ENCODE measurements at places on chromosomes 12 and 14.
A peak's percentile ranks its signal among the peaks of the same experiment; 100 is the strongest.

GRCh38 chr12:94795520-94795919 lies 145.2 kb upstream of the TMCC3 start:
- no peak for DNase-seq

DNA sequence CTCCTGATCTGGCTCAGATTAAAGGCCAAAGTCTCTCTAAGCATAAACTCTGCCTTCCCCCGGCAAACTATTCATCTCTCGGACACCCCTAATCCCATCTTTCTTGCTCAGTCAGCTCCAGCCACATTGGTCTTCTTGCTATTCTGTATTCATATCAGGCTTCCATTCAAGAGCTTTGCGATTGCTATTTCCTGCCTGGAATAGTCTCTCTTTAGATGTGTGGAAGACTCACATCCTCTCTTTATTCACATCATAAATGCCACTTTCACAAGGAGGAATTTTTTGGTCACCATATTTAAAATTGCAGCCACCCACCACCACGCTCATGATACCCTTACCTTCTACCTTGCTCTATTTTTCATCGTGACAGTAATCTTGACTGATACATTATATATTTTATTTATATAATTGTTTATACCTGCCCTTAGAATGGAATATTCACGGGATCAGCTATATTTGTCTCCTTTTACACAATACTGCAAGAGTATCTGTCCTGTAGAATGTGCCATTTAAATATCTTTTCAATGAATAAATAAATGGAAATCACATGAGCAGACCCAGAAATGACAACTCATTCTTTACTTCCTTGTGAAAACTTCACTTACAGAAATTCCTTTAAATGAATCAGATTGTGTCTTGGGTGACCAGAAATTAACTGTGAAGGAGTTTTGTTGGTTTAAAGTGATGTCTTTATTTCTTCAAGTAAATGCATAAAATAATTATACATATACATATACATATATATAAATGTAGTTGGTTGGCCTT lies 780.6 kb upstream of the FLRT2 start:
- no peak for DNase-seq

- DNase-seq = no peak
Measured at GRCh38 chr12:45469902-45470301, 254.0 kb downstream of the ANO6 start.

DNA sequence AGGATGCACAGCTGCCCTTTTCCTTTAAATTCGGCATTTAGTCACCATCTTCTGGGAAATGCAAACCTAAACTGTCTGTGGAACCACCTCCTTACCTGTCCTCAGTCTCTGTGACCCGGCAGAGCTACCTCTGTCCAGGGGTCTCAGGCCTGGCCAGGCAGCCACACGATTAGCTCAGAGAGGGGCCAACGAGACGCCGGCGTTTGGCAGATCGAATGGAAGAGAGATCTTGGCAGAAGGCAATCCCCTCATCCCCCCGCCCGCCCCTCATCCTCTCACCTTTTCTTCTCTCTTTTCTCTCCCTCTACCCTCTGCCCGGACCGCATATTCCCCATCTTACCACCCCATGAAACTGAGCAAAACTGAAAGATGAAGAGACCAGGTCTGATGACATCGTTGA lies 101.0 kb downstream of the PIWIL1 start:
- no peak for DNase-seq

GRCh38 chr12:6871052-6871957 lies 1.8 kb downstream of the SPSB2 start:
- DNase-seq = peak; percentile 91

All from NCI-H2171 (cell line).